Naive thymus-derived CD4-positive, alpha-beta T cell (primary cell): ENCODE measurements at places on chromosomes 11 and 22.

DNA sequence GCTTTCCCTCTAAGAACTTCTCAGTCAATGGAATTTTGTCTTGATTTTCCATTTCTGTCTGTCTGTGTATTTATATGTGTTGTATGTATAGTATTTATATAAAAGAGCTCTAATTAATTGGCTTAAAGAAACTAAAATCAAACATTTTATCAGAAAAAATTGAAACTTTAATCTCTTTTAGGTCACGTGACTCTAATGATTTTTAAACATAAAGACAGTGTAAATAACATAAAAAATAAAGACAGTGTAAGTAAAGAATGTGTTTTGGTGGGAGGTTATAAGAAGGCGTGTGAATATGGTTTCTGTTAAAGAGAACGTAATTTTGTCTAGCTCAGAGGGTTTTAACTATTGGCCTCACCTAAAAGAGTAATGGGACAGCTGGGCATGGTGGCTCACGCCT, 2.4 kb downstream of the JAML start:
- DNase-seq, result no peak

DNA sequence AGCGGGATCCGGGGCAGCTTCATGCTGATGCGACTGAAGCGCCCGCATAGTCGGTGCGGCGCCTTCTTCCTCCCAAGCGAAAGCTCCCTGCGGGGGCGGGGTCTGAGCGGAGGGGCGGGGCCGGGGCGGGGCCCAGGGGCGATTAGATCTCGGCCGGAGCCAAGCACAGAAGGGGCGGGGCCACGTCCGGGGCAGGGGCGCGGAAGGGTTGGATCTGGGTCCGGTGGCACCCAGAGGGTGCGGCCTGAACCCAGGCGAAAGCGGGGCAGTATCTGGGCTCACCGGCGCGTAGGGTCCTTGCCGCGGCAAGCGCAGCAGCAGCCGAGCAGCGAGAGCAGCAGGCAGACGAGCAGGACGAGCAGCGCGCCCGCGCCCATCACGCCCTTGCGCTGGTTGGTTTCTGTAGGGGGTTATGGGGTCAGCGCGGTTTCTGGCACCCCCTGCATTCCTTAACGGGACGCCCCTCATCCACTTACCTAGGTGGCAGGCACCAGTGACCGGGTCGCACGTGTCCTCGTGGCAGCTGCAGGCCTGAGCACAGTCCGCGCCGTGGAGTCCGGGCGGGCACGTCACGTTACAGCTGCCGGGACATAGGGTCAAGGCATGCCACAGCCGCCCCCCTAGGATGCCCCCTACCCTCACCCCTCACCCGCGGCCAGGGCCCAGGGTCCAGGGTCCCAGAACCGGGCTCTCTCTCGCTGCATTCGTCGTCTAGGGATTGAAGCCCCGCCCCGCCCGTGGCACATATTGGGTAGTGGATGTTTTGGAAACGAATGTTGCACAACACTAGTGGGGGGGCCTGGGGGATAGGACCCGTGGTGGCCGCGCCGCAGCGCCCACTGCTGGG, 8.1 kb downstream of the SCARF2 start:
- DNase-seq, result peak; percentile 74

DNA sequence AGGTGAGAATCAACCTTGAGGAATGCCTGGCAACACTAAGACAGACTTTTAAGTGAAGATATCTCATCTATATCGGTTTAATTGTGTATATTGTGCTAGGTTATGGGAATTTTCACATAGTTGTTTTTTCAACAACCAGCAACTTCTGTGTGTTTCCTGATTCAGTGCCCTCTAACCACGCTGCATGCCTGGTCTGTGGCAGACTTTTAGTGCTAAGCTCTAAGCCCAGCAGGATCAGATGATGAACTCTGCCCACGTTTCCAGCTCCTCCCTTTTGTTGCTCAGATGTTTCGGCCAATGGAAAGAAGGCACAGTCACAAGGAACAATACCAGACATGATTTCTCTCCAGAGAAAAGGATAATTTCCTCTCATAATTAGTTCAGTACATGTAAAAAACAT, 1.4 kb upstream of the VWA5A start:
- no peak for DNase-seq

DNA sequence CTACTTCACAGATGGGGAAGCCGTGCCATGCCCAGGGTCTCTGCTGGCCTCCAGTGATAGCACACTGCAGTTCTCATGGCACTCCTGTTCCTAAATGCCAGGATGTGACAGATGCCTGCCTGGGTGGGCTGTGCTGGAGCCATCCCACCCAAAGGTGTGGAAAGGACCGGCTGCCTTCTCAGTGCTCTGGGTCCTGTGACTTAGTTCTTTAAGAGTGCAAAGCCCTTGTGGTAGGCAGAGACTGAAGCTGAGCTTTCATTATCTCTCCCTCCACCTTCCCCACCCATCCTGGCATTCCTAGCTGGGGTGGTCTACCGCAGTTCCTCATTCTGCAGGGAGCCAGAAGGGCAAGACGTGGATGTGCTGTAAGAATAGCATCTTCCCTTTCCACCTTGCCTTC, 150.1 kb downstream of the CEP164 start:
- DNase-seq, result no peak

DNA sequence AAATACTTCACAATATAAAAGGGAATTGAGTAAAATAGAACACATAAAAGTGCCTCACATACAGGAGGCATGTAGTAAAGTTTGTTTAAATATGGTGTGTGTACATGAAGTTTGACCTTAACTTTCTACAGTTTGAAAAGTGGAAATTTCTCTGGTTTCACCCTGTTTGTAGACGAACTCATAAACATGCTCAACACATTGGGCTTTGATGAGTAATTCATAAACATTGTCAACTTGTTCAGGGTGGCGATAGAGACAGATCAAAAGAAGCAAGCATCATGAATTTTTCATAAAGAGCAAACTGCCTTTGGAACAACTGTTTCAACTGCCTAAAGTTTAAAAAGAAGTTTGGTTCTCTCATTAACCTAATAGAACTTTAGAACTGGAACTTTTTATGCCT, 9.1 kb downstream of the SLN start:
- DNase-seq, result no peak

DNA sequence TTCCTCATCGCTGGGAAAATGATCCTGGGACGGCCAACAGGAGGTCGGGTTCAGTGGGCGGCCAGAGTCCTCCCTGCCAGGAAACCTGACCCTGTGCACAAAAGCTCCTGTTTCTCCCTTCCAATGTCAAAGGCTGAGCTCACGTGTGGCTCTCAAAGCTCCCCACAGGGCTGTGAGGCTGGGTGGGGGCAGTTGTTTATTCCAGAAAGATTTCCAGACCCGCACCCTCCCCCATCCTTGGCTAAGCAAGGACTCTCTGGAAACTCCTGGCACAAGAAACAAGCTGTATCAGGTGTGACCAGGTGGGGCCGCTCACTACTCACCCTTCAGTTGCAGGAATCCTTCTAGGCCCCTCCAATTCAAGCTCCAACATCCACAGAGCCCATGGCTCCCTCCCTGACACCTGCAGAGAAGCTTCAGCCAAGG, 131.9 kb downstream of the SHANK2 start:
- no peak for DNase-seq

DNA sequence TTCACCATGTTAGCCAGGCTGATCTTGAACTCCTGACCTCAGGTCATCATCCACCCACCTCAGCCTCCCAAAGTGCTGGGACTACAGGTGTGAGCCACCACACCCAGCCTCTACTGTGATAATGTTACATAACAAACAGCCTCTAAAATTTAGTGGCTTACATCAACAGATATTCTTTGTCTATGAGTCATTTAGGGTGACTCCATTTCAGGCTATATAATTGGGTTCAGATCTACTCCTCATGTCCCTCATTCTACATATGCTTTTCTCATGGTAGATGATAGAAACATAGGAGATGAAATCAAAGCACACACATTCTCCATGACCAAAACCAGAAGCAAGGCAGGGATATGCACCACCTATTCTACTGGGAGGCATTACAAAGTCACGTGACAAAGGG, 72.7 kb downstream of the SIK2 start:
- DNase-seq, result no peak

- peak; percentile 86 for DNase-seq
These were observed 4.4 kb upstream of the PRR5 start for GRCh38 chr22:44697423-44698141.

DNA sequence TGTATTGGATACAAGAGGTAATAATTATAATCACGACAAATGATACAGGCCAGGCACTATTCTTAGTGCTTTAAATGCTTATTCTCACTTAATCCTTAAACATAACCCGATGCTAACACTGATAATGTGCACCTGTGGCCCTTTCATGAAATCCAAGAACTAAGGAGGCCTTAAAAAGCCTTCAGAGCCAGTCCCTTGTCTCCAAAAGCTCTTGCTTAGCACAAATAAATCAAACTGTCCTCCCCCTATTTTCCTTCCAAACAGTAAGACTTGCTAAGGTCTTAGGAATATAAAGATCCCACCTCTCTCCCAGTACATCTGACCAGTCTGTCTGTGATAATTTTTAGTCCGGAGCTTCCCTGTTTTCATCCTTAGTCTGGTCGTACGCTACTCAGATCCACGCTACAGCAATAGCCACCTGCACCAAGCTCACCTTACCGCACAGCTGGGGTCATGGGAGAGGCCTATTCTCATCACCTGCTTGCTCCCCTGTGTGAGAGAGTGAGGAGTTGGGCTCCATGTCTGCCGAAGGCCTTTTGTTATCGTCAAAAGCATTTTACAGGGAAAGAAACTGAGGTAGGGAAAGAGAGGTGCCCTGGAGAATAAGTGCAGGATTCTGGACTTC, 16.9 kb downstream of the FXYD6 start:
- DNase-seq, result no peak

DNA sequence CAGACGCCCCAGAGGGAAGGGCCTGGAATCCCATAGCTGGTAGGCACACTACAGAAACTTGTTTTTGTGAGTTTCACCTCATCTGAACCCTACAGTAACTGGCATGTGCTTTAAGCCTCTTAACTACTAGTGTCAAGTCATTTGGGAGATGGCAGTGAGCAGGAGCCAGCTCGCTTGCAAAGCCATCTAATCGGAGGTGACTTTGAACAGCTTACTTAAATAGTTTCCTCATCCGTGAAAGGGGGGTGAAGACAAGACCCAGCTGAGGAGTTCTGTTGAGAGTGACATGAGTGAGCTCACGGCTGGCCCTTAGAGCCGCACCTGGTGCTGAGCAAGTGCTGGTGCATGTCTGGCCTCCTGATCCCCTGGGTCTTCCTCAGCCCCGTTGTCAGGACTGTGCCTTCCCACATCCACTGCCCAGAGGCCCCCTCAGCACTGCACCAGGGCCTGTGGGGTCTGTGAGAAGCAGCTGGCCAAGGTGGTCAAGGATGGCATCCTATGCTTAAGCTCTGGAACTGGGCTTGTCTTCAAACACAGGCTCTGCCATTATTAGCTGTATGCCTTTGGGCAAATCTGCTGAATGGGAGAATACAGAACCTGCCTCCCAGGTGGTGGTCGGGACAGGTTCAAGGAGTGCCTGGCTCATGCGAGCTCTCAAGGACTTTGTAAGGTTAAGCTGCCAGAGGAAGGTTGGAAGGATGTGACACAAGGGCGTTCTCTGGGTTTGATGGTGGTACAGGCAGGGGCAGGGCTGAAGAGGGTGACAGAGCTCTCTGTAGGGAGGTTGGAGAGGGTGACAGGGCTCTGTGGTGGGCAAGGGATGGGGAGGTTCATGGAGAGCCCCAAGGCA, 27.3 kb downstream of the INCENP start:
- no peak for DNase-seq

GRCh38 chr22:27990879-27991278, 71.8 kb upstream of the PITPNB start:
- no peak for DNase-seq

DNA sequence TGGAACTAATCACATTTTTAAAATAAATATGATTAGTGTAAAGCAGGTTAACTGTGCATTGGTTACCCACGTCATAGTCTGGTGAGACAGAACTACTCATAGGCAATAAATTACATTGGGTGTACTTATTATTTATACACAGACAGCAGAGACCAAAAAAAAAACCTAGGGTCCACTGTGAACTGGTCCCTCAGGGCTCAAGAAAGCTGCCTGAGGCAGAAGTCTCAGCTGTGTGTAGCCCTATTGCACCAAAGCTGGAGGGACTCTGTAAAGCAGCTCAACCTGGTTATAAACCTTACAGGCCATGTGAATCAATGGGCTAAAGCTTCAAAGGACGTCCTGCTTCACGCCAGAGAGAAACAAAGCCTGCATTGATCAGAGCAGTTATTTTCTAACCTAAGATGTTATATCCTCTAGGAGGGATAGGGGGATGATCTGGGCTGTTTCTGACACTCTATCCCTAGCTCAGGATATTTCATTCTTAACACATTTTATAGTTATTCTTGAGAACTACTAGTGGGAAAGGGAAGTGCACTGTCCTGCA, 432.2 kb upstream of the ANO3 start:
- no peak for DNase-seq

GRCh38 chr11:17258670-17259069, 17.9 kb upstream of the NUCB2 start:
- no peak for DNase-seq

GRCh38 chr11:66766681-66767080, 37.7 kb upstream of the SPTBN2 start:
- no peak for DNase-seq

DNA sequence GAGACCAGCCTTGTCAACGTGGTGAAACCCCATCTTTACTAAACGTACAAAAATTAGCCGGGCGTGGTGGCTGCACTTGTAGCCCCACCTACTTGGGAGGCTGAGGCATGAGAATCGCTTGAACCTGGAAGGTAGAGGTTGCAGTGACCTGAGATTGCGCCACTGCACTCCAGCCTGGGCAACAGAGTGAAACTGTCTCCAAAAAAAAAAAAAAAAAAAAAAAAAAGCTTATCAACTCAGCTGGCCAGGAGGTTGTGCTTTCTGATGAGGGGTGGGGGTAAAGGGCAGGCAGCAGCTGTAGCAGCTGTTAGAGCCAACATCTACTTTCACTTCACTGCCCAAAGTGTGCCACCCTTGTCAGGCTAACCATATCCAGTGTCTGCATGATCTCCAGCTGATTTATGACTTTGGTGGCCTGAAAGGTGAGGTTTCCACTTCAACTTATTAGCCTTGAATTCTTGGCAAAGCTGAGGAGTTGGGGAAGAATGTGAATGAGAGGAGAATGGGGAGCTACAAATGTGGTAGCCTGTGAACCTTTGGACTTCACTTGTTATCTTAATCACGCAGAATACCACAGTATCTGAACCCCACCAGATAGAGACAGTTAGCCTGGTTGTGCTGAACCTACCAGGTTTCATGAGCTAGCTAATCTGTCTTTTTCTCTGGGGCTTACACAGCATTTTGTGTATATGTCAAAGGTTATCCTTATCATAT, 19.6 kb downstream of the RNF121 start:
- no peak for DNase-seq

GRCh38 chr11:3666023-3666530, 5.1 kb downstream of the CHRNA10 start:
- no peak for DNase-seq
